ENCODE measurements at places on chromosomes 6 and 20. TPM values are rescaled to one million over a fixed set of nuclear protein-coding genes. Genes with fewer than 3 reads are reported as not detected.

Gene DLK2
- not detected for total RNA-seq

Gene JAG1
- 96.7 TPM for total RNA-seq

Gene CASS4
- 3.1 TPM for total RNA-seq

Gene C6orf15
- total RNA-seq = not detected

Gene SOX4
- total RNA-seq = 14.4 TPM

Gene MAPK13
- total RNA-seq = 12.2 TPM

Gene NNAT
- 27.3 TPM for total RNA-seq

GRCh38 chr6:108685970-108686369 lies 125.3 kb downstream of the FOXO3 start:
- no peak for DNase-seq

DNA sequence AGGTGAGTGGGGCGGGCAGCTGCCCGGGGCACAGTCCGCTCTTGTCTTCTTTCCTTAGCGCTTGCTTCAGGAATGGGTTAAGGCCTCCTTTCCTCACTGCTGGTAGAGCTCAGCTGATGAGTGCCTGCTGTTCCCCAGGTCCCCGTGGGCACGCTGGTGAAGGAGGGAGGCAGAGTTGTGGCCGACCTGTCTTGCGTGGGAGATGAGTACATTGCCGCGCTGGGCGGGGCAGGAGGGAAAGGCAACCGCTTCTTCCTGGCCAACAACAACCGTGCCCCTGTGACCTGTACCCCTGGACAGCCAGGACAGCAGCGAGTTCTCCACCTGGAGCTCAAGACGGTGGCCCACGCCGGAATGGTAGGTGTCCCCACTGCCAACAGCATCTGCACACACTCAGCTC lies 15.7 kb downstream of the MTG2 start:
- no peak for DNase-seq

GRCh38 chr20:62924442-62925075 lies 1.7 kb downstream of the DIDO1 start:
- DNase-seq = no peak

DNA sequence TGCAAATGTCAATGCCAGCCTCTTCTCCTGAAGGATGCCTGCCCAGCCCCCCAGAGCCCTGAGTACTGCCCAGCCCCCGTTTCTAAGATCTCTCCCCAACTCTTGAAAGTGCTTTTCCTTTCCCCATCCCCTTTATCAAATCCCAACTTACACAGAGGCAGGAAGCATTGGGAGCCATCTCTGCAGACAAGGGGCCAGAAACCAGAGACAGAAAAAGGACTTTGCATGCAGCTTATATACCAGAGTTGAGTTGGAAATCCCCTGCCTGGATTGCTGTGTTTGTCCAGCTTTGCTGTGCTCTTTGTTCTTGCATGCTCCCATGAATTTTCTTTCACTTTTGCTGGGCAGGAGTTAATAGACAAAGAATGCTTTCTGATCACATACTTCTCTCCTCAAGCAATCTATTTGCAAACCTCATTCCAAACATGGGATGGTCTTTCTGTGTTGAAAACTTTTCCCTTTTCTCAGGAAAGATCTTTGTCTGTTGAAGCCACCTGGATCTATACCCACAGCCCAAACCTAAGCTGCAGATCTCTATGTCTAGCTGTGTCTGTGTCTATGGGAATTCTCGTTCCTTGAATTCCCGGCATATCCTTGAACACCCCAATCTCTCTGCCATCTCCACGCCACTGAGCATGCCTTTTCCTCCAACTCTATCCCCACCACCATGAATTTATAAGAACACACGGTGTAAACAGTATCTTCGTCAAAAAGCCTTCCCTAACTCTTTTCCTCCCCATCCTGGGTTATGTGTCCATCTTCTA lies at the start of gene UBD:
Gene UBD (minus strand): TSS at position 209 of the 764 bp plus-strand sequence. CDS start 31 bp downstream, at position 178.
- DNase-seq = no peak

DNA sequence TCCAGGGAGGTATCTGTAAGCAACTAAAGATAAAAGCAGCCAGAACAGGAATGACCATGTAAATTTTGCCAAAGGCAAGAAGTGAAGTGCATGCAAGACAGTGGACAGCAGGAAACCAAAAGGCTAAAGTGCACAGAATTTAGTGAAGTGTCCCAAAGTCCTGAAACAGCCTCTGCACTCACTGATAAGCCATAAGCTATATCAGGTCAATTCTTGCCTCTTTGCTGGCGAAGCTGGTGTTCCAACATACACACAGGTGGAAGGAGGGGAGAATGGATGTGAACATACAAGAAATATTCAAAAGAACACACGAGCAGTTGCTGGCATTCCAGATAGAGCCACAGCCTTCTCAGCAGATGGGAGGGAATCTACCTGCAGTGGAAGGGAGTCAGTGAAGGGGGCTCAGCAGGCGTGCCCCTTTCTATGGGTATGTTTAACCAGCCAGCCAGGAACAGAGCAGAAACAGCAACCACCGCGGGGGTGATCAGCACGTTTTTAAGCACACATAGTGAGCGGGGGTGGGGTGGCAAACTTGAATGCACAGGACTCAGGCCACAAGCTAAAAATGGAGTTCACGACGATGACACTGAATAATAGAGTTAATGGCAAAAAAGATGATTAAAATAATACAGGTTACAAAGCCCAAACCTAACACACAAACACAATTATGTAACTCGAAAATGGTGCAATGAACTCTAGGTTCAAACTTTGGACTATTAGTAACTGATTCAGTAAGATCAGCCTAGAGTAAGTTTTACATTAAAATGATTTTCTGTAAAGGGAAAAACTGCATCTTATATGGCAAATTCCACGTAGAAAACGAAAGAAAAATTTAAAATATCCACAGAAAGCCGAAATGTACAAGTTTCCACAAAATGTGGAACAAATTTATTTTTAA lies 1.2 kb downstream of the ECI2 start:
- no peak for DNase-seq

- peak; percentile 67 for DNase-seq
Measured at GRCh38 chr6:169240125-169240524, 13.5 kb downstream of the THBS2 start.

GRCh38 chr20:40744818-40745175 lies 55.8 kb upstream of the MAFB start:
- no peak for DNase-seq

DNA sequence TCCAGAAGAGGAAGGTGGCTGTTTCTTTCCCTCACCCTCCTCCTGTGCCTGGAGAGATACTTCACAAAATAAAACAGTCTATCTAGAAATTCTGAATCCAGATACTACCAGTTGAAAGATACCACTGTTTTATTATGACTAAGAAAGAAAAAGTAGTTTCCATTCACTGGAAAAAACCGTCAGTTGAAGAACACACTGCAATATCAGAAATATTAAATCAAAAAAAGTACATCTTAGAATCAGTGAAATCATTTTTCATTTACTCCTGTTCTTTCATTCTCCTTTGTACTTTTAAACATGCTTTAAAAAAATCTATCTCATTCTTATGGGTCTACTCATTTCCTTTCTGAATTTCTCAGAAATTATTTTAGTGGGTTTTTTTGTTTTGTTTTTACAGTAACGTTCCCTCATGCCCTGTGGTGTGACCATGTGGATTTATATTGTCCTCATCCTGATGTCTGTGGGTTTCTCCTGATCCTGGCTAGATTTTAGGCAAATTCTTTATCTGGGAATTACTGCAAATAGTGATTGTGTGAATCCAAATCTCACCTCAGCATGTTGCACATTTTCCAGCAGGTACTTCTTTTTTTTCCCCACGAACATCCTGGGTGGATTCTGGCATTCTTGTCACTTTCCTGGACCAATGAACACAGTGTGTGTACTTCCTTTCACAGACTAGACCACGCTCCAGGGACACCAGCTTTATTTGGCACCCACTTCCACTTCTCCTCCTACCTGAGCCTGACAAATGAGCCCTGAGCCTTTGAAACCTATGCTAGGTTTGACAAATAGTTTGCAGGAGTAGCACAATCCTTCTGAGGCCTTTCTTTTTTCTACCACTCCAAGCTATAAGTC lies 114.0 kb upstream of the LAMP5 start:
- no peak for DNase-seq

DNA sequence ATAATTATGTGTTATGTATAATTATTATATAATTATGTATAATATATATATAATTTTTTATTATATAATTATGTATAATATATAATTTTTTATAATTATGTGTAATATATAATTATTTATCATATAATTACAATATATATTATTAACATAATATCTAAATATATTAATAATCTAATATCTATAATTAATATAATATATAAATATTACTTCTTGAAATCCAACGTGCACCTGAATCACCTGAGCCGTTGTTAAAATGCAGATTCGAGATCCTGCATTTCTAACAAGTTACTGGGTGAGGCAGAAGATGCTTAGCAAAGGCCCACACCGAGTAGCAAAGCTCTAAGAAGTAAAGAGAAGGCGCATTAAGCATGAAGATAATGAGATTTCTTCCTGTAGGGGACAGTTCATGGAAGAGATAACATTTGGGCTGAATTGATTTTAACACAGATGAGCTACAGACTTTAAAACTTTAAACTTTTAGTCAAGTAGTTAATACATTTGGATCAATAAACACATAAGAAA lies 406.4 kb upstream of the PLCB4 start:
- DNase-seq = no peak

- peak; percentile 41 for DNase-seq
Measured at GRCh38 chr20:24823989-24824693, 124.9 kb upstream of the CST7 start.

- no peak for DNase-seq
Measured at GRCh38 chr6:5979650-5980420, 26.9 kb downstream of the NRN1 start.

DNA sequence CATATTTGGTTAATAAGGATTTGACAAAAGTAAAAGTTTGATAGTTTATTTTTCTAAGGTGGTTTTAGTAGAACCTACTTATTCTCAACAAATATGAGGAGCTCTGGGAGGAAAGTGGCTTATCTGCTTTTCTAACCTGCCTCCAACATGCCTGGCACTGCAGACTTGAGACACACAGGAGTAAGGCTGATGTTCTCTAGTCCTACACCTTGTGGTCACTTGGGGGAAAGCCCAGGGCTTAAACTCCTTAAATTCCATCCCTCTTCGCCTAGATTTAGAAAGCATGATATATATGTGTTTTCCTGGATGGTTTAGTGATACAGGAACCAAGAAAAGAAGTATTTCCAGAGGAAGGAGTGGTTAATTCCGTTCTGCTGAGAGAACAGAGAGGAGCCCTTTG lies 39.9 kb upstream of the SAMD5 start:
- no peak for DNase-seq

- DNase-seq = no peak
Measured at GRCh38 chr6:135537741-135538301, 40.3 kb upstream of the AHI1 start.

DNA sequence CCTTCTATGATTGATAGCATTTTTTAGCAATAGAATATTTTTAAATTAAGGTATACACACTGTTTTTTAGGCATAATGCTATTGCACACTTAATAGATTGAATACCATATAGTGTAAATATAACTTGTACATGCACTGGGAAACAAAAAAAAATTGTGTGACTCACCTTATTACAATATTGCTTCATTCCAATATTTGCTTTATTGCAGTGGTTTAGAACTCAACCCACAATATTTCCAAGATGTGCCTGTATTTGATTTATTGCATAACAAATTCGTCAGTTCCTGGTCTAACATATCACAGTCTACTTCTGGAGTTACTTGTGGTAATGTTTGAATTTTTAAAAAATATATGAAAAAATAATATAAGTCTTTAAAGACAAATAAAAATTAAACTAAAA lies 41.9 kb upstream of the DEFB112 start:
- DNase-seq = no peak

- no peak for DNase-seq
Measured at GRCh38 chr6:146855889-146856288, 257.1 kb downstream of the ADGB start.

DNA sequence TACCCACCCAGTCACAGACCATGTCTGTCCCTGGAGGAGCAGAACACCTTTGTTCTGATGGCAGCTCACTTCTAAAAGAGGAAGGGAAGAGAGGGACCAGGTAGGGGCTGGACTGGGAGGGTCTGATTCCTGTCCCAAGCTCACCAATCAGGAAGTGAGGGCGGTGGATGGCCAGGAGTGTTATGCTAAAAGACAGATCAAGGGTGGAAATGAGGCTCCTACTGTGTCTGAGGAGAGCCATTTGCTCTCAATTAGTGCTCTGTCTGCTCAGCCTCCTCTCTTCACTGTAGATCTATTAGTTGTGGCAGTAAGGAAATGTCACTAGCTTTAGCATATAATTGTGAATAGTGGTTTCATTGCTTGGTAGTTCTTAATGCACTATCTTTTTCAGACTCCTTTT lies 72.5 kb downstream of the ARMC2 start:
- no peak for DNase-seq

GRCh38 chr6:110853754-110854477 lies 20.7 kb upstream of the AMD1 start:
- no peak for DNase-seq

- no peak for DNase-seq
Measured at GRCh38 chr6:152271776-152272464, 365.2 kb downstream of the SYNE1 start.

- DNase-seq = no peak
Measured at GRCh38 chr6:37860226-37860839, 40.8 kb downstream of the ZFAND3 start.

DNA sequence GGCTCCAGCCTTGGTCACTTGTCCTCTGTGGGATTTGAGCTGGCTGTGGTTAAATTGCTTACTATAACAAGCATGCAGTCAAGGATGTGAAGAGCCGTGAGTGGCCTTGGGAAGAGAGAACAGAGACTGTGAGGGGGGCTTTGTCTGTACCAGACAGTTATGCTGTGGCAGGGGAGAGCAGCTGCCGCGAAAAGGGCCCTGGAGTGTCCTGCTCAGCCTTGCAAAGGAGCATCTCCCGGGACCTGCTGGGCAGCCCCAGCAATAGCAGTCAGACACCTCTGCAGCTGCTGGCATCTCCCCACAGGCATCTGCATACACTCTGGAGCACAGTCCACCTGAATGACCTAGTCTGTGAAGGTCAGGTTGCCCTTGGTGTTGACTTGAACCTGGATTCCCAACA lies 6.3 kb downstream of the EBF4 start:
- no peak for DNase-seq

DNA sequence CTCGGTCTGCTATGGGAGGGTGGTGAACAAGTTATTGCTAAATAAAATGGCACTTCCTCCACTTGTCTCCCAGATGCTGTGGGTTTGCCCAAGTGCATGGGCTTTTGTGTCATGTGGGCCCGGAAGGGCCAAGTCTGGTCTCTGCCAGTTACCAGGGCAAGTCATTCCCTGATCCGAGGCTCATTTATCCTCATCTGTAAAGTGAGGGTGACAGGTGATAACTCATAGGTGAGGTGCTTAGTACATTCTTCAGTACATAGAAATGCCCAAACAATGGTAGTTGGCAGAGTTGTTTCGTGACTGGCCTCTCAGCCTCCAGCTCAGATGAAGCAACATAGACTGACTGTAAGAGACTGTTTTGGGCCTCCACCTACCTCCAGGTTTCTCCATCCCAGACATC lies 2.0 kb upstream of the MUCL3 start:
- DNase-seq = no peak

DNA sequence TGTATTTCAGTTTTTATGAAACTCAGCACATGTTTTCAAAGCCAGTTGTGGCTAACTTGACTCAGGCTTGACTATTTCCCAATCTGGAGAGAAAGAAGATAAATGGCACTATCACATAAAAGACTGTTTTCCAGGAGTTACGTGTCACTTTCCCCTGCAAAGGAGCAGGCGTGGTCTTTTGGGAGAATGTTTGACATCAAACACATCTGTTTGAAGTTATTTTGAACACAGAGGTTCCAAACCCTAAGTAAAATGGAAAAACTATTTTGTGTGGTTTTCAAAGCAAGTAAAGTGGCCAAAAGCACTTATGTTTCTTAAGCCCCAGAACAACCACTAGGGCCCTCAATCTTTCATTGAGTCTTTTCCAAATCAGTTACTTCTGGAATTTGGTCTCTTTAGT lies 89.7 kb downstream of the FOXF2 start:
- no peak for DNase-seq
